ENCODE measurements at places on chromosomes 7 and 10.

- no peak for DNase-seq
Measured at GRCh38 chr10:2576892-2577291, 490.5 kb upstream of the PFKP start.

DNA sequence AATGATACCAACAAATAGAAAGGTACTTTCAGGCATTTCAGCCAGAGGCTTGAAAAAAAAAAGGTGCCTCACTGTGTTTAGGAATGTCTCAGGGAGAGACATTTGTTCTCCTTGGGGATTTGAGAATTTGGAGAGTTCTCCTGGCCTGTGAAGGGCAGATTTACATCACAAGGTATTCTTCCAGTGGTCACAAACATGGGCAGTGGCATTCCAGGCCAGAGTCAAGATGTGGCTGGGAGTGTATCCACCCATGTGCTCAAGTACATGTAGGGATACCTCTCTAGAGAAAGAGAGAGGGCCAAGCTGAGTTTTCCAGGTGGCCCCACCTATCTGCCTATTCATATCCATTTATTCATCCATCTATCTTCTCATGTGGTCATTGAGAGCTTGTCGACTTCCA, 253.8 kb downstream of the LRMDA start:
- DNase-seq = no peak

DNA sequence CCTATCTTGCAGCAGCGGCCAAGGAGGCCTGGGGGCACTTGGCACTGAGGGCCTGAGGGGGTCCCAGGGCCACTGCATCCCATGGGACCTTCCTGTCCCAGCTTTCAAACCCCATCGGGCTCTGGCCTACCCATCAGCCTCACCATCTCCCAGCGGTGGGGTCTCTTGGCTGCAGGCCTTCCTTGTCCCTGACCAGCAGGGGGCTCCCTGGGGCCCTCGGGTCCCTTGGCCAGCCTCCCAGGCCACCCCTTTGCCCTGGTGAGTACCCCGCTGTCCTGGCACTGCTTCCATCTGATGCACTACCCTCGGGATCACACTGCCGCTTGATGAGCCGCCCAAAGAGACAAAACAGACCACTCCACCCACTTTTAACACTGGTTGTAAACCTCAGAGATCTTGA, 43.5 kb downstream of the YKT6 start:
- no peak for DNase-seq

- DNase-seq = no peak
Measured at GRCh38 chr10:118508355-118508754, 87.1 kb downstream of the PRLHR start.

DNA sequence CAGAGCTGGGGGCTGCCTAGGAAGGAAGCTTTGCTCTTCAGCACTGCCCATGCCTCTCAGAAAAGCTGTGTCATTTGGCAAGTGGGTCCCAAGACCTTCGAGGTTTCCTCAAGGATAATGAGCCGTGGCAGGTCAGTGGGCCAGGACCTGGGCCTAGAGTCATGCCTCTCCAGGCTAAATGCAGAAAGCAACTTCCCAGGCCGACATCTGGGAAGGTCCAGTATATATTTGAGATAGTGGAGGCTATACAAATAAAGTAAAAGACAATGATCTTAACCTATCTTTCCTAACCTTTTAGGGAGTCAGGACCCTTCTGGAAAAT, 2.4 kb upstream of the HOXA10 start:
- no peak for DNase-seq

DNA sequence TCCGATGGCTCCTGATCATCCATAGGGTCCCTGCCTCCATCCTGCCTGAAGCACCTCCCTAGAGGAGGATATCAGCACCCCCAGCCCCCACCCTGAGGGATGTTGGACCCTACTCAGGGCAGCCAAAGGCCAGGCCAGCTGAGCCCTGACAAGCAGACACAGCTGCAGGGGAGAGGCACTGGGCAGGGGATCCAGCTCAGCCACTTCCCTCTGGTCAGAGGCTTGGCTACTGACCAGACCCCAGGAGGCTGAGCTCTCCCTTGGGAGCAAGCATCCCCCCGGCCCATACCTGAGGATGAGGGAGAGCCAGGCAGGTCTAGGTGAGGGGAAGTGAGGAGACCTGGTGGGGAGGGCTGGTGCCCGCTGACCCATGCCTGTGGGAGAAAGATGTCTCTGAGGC, 6.6 kb downstream of the LDB3 start:
- no peak for DNase-seq

- DNase-seq = no peak
Measured at GRCh38 chr10:100996678-100997359, 2.8 kb upstream of the LZTS2 start.

DNA sequence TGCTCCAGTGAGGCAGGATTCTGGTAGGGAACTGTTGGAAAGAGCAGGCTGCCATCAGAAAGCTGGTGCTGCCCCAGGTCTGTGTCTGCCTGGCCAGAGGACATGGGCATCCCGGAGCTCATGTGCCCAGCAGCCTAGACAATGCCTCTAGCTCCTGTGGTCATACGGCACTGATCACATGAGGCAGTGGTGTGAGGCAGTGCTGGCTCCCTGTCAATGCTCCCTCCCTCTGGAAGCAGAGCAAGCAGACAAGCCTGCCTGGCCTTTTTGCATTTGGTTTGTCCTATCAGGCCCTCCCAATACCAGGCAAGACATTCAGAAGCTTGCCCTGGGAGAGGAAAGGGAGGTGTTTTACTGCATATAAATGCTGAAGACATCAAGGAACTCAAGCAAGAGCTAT, 19.5 kb upstream of the MMP21 start:
- no peak for DNase-seq

DNA sequence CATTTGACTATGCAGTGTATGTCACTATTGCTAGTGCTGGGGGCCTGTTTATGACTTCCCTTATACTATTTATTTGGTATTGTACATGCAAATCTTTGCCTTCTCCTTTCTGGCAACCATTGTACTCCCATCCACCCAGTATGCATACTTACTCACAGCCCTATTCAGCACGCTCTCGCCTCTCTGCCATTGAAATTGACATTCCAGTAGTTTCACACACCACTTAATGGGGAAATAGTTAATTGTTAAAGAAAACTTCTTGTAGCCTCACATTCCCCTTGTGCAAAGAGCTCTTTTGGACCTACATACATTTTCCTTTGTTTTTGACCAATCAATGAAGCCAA, 9.9 kb downstream of the CLDN12 start:
- DNase-seq = no peak

DNA sequence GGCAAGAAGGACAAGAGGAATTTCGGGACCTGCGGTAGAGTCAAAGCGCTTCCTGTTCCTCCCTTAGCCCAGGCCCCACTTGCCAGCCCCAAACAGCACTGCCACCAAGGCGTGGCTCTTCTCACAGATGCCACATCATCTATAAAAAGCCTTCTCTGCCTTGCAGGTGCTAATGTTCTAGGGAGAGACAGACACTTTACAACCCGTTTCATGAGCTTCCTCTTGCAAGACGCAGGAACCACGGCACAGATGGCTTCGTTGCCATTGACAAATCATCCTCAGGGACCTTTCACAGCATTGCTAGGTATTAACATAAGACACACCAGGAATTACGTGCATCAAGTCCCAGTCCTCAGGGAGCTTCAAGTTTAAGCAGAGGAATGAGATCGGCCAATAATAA, 180.9 kb downstream of the JCAD start:
- no peak for DNase-seq

DNA sequence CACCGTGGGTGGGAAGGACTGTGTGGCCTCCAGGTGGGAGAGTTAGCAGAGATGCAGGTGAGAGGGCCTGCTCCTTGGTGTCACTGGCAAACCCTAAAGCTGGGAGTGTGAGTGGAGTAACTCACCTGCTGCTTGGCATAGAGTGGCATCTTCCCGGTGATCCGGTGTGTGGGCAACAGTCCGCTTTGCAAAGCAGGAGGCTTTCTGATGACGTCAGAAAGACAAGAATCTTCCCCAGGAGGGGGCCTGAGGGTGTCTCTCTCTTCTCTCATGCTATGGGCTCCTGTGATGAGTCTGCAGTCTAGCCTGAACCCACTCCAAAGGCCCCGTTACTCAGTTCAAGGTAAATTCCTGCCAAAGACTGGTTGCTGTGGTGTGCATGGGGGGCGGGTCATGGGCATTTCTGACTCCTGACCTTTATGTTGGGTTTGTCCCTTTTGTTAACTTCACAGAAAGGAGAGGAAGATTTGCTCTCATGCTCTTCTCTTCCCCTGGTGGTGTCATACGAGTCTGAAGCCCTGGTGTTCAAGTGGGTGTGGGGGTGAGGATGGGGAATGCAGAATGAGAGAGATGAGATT, 187.9 kb downstream of the GATA3 start:
- DNase-seq = no peak

- no peak for DNase-seq
Measured at GRCh38 chr10:77530011-77530410, 107.6 kb downstream of the KCNMA1 start.

DNA sequence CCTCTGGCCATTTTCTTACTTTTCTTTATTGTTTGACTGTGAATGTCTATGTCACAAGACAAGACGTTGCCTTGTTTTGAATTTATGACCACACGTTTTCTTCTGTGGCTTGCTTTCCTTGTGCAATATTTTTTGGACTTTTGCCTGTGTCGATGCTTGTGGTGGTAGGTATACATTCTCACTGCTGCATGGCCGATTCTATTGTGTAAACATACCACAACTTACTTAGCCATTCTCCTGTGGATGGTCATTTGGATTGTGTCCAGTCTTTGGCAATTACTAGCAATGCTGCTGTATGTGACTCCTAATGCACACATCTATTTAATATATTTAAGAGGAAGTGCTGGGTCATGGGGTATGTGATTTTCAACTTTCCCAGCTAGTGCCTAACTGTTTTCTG, 18.0 kb upstream of the DLG5 start:
- no peak for DNase-seq

DNA sequence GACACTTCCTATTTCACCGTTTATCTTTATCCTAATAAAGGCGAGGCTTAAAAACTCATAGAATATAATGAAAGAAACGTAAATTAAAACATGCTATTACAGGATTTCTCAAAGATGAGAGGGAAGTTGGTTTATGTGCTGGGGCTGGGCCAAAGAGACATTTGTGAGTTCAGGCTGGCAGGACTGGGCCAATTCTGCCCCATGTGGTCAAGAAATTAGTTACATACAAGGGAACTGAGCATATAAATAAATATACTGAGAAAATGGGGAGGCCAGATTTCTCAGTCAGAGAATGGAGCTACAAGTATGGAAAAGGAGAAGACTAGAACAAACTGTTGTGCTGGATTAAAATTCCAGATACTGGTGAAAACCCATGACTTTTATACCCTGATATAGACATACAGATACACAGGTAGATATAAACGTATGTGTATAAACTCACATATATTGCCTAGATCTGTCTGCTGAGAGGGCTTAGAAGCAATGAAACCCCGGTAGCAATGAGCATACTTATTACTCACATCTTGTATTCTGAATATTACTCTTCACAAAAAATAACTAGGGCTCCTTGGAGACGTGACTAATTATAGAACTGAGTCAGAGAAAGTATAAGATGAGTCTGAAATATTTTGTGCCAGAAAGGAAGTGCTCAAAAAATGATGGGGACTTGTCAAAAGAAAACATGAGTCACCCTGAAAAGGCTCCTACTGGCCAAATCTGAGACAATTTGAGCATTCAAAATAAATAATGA, 155.7 kb upstream of the FGFR2 start:
- no peak for DNase-seq

DNA sequence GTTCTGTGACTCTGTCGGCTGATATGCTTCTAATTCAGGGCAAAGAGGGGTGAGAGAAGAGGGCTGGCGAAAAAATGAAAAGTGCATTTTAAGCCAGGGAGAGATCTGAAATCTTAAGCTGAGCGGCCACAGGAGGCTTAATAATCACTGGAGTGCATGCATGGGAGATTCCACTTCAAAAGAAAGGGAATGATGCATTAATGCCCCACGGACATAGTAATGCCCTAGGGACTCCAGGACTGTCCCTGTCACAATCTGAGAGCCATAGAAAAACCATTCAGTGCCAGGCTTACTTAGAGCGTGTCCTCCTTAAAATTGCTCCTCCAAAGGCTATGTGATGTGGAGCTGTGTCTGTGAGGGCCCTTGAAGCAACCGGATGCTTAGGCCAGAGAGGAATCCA, 75.1 kb downstream of the NHLRC2 start:
- no peak for DNase-seq

GRCh38 chr10:93255546-93255945, 181.9 kb downstream of the CYP26A1 start:
- DNase-seq = no peak

GRCh38 chr10:62760401-62760800, 44.1 kb upstream of the ADO start:
- no peak for DNase-seq

DNA sequence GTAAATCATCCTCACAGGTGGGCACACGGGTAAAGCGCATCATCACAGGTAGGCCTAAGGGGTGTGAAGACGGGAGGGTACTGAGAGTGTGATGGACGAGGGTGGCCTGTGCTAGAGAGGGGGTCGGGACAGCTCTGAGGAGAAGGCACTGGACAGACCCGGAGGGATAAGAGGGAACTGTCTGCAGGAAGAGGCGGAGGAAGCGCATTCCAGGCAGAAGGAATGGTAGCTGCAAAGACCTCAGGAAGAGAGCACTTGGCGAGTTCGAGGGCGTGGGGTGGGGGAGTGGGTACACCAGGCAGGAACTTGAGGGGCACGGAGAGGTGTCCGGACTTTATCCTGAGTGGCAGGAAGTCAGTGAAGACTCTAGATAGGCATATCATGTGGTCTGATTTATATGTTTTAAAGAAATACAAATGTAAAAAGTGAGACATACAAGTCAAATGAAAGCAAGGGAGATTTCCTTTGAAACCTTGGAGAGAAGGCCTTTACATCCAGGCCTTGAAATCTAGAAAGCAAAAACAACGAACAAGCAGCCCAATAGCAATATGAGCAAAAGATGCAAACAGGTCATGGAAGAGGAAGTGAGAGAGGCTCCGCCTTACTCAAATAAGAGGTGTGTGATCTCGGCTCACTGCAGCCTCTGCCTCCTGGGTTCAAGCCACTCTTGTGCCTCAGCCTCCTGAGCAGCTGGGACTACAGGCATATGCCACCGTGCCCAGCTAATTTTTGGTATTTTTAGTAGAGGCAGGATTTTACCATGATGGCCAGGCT, 3.6 kb downstream of the LHPP start:
- no peak for DNase-seq

- DNase-seq = no peak
Measured at GRCh38 chr7:116811768-116812167, 50.6 kb upstream of the CAPZA2 start.

GRCh38 chr7:41306486-41306885, 396.4 kb downstream of the INHBA start:
- DNase-seq = no peak

GRCh38 chr7:140295224-140295738, 103.0 kb downstream of the SLC37A3 start:
- no peak for DNase-seq

- no peak for DNase-seq
Measured at GRCh38 chr7:43295429-43295828, 183.0 kb downstream of the HECW1 start.

GRCh38 chr10:30763918-30764317, 134.4 kb upstream of the LYZL2 start:
- DNase-seq = no peak

DNA sequence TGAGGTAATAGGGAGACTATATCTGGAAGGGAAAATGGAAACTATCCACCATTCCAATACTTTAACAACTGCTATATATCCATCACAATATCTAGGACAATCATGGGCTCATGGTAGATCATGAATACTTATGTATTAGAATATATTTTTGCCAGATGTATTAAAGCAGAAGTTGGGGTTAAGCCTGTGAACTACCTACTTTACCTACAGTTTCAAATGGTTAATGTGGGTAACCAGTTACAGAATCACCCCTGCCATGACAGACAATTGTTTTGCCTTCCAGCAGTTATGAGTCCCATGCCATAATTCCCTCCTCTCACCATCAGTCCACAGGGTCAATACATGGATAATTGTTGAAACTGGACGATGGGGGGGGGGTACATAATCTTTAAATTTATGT, 29.9 kb upstream of the RAPGEF5 start:
- DNase-seq = no peak
